ENCODE measurements at places on chromosomes 3 and 15. TPM values are rescaled to one million over a fixed set of nuclear protein-coding genes. Genes with fewer than 3 reads are reported as not detected.

Gene RASL12
- total RNA-seq: 1.6 TPM

Gene CPN2
- not detected for total RNA-seq

Gene ATP10A
- 7.5 TPM for total RNA-seq

Gene POPDC2
- total RNA-seq: 0.17 TPM

Gene DUOXA2
- total RNA-seq: not detected

Gene NR1I2
- 1.3 TPM for total RNA-seq

GRCh38 chr3:94349310-94349878 is 286.5 kb downstream of the NSUN3 start:
- DNase-seq: no peak

DNA sequence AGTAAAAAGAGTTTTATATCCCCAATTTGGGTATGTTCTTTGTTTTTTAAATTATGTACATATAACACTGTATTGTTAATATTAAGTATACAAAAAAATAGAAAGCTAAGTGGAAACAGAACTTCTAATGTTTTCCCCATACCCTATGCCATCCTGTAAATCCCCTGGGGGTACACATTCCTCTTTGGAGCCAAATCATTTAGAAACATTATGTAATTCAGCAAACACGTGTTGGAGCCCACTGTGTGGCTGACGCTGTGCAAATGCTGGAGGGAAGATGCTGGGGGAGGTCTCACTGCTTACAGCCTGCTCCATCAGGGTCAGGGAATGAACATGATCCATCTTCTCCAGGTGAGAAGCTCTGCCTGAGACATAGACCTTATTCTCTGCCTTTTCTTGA is 52.8 kb downstream of the CRTC3 start:
- DNase-seq: no peak

GRCh38 chr15:87348746-87349145 is 907.8 kb downstream of the NTRK3 start:
- DNase-seq: peak; percentile 37

DNA sequence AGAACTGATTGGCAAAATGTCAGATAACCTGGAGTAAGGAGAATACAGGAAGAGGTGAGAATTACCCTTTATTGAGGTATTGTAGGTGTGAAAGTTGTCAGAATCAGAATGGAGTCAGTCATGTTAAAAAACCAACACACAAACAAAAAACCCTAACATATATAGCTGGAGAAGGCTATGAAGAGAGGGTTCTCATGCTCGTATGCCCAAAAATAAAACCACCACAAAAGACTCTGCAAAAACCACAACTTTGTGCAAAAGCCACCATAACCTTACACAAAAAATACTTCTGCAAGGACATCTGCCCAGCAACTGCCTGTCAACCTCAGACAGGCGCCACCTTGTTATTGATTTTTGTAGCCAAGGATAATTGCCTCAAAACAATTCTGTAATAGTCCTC is 136.0 kb downstream of the CD47 start:
- DNase-seq: no peak

GRCh38 chr3:69191516-69191915 is 69.1 kb upstream of the LMOD3 start:
- DNase-seq: no peak

DNA sequence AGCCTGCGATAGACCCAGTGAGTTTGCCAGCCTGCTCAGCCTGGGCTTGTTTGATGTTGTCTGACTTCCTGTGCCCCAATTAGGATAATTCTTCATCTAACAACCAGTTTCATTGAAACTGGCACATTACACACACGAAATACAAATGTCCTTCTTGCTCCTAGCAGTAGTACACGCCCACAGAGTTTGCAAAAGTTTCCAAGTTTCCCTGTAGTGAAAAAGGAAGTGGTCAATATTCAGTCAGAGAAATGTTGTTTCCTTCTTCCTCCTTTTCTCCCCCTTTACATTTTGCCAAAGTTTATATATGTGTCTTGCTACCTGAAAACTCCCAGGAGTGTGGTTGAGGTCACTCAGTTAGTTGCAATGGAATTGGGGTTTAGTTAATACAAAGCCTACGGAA is 58.4 kb upstream of the LRTM1 start:
- no peak for DNase-seq

DNA sequence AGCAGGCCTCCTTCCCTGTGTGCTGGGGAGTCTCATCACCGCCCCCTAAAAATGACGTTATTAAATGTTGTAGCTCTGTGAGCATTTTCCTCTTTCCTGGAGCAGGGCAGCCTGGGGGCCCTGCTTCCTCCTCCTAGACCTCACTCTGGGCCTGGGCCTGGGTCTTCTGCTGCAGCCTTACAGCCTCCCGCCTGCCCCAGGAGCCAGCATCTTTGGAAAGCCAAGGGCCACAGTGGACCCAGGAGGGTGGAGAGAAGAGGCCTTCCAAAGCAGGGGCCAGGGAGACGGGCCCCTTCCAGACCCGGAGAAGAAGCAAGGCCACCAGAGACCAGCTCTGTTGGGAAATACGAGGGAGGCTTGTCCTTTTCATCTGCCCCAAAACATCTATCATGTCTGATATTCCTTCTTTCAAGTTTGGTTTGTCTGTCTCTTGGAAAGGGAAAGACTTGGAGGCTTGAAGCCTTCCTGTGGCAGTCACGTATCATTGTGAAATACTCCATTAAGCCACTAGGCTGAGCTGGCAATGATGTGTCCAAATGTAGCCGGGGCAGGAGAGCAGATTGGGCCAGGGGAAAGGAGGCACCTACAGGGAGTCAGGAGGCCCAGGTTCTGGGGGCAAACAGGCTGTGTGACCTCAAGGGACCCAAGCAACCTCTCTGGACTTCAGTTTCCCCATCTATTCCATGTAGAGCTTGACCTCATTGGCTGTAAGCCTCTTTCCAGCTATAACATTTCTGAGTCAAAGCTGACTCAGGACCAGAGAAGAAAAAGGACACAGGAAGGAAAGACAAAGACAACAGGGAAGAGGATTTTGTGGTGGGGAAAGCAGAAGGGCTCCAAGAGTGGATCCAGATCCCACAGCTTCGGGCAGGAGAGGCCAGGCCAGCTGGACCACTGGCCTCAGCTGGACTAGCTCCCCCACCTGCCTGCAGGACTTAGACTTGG is 31.1 kb downstream of the CYP11A1 start:
- DNase-seq: no peak

GRCh38 chr3:58584690-58585004 is 7.5 kb upstream of the FAM107A start:
- DNase-seq: no peak

DNA sequence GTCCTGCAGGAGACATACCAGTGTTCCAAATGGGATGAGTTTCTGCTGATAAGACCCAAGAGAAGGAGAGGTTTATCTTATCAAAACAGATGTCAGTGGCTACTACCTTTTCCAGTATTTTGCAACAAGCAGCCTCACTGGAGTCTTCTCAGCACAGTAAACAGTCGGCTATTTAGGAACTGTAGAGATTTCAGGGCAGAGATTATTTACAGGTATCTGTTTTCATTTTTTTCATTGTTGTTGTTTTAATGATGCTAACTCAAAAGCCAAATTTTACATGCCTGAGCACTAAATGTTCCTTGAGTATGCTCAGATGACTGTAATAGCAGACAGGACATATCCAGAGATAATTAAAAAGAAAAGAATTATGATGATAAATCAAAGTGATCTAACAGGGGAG is 252.1 kb downstream of the EPHA6 start:
- no peak for DNase-seq

DNA sequence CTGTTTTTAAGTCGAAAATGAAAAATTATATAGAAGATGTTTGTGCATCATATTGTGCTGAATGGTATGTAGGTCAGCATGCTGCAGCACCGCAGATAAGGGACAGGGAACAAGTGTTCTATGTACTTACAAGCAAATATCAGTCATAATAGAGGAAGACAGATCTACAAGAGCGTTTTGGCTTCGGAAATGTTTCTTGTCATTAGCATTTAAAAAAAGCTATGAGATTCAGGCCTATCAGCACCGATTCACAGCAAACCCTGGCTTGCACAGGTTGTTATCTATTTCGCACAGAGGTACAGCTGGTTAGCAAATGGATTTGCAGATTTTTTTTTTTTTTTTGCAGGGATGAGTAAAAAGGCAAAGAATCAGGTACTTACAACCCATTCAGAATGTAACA is 204.2 kb upstream of the TBC1D5 start:
- DNase-seq: no peak

- no peak for DNase-seq
These were observed 78.0 kb upstream of the CCDC80 start for GRCh38 chr3:112718967-112719366.

DNA sequence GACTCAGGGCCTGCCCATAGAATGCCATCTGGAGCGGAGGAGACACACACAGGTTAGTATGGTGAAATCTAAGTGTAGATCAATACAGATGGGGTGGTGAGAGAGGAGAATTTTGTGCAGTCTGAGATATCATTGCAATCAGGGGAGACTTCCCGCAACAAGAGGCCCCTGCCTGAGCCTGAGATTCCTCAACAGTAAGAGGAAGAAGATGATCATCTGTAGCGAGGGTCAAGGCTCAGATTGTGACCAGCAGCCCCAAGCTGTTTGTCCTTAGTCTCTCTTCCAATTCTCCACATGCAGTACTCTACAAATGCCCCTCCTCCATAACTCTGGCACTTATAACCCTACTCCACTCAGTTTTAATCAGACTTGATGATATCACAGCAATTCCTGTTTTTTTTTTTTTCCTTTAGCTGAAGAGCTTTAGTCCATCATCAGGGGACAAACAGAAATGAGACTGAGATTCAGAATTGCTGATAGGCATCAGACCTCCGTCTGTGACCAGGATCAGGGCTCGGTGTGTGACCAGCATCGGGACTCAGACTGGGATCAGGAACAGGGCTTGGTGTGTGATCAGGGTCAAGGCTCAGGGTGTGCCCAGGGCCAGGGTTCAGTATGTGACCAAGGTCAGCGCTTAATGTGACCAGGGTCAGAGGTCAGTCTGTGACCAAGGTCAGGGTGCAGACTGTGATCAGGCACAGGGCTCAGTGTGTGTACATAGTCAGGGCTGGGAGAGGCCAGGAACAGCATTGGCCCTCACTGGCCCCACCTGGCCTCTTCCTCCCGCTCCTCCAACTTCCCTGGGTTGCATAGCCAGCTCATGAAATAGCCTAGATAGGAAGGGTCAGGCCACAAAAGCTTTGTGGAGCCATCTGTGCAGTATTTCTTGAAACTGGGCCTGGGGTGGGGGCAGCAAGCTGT is 14.1 kb downstream of the LOXL1 start:
- no peak for DNase-seq

DNA sequence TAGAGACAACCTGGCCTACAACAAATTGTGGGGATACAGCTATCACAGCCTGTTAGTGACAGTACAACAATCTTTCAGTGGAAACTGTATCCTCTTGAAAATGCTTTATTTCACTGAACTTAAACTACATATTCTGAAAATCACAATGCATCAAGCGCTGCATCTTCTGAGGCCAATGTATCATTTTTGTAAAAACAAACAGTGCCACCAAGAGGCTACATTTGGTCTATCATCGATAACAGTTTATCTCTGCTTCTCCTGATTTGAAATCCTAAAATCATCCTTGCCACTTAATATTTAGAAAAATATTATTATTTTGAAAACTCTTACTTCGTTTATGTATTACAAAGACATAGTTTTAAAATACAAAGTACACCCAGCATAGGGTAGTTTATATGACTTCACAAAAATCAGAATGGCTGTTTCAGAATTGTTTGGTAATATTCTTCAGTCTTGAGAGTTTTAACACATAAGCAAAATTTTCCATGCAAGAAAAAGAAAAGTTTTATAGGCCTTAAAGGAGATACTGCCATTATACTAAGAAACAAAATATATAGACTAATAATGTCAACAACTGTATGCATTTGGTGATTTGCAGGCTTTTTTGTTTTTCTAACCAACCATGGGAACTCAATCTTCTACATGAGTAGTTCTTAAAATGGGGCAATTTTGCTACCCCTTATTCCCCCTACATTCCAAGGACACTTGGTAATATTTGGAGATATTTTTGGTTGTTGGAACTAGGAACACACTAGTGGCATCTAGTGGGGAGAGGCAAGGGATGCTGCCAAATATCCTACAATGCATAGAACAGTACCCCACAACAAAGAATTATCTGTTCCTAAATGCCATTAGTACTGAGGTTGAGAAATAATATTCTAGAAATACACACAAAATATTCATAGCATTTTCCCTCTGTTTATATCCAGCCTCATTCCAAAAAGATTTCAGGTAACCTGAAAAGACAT is 42.3 kb downstream of the WDR72 start:
- no peak for DNase-seq

DNA sequence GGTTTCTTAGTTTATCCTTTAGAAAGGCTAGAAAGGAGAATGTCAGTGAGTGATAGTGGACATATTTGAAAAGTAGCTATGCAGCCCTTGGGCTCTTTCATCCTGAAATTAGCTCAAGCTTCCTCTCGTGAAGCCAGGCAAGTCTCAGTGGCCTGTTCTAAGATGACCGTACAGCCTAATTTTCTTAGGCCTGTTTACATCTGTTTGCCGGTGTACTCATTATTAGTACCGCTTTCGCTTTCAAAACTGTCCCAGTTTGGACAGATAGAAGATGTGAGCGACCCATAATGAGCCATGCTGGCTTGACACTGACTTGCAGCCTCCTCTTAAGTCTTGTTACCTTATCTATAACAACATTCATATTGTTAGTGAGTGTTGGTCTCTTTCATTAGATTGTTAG is 5.7 kb upstream of the ARL14 start:
- DNase-seq: no peak

GRCh38 chr3:124861041-124861440 is 26.1 kb downstream of the ITGB5 start:
- DNase-seq: no peak

DNA sequence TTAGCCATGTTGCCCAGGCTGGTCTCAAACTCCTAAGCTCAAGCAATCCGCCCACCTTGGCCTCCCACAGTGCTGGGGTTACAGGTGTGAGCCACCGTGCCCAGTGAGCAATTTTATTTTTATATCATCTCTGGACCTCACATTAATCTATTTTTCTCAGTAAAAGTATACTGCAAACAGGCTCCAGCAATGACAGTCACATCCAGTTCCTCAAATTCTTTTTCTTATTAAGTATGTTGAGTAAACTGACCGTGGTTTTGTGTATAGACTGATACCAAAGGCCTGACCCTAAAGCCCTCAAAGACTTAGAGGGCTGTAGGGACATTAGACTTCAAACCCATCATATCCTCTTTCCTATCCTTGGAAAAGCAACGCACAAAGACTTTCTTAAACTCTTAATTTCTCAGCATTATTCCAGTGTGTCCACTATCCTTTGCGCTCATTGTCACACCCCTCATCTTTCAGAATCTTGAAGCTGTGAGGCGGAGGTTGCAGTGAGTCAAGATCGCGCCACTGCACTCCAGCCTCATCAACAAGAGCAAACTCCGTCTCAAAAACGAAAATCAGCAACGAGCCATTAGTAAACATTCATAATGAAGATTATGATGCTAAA is 2.0 kb downstream of the NGLY1 start:
- no peak for DNase-seq

Measured in Daoy (cell line).